ENCODE measurements at places on chromosomes 12 and 14. TPM values are rescaled to one million over a fixed set of nuclear protein-coding genes. Genes with fewer than 3 reads are reported as not detected.

DNA sequence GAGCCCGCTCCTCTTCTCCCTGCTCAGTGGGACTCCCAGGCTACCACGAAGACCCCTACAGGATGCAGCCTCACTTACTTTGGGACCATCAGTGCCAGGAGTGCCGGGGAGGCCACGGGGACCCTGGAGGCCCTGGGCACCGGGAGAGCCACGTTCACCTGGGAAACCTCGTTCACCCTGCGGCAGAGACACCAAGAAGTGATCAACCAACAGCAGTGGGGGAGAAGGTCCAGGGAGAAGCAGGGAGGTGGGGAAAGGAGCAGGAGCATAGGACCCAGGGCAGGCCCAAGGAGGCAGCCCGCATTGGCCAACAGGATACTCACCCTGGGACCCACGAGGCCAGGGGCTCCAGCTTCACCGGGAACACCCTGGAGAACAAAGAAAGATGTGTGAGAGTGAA, 19.4 kb downstream of the TMEM106C start:
- no peak for DNase-seq

Gene TMEM263
- total RNA-seq, result 24.6 TPM

Gene ARHGEF40
- total RNA-seq, result 40.8 TPM

- no peak for DNase-seq
Observed at GRCh38 chr12:119990382-119990874, 1.4 kb downstream of the BICDL1 start.

Gene CCDC196
- total RNA-seq, result 1.6 TPM

Gene HOXC4
- total RNA-seq, result 0.18 TPM

Gene KRT77
- total RNA-seq, result not detected

All from left colon (tissue), 2 donors.